ENCODE measurements at places on chromosomes 1 and 21.

DNA sequence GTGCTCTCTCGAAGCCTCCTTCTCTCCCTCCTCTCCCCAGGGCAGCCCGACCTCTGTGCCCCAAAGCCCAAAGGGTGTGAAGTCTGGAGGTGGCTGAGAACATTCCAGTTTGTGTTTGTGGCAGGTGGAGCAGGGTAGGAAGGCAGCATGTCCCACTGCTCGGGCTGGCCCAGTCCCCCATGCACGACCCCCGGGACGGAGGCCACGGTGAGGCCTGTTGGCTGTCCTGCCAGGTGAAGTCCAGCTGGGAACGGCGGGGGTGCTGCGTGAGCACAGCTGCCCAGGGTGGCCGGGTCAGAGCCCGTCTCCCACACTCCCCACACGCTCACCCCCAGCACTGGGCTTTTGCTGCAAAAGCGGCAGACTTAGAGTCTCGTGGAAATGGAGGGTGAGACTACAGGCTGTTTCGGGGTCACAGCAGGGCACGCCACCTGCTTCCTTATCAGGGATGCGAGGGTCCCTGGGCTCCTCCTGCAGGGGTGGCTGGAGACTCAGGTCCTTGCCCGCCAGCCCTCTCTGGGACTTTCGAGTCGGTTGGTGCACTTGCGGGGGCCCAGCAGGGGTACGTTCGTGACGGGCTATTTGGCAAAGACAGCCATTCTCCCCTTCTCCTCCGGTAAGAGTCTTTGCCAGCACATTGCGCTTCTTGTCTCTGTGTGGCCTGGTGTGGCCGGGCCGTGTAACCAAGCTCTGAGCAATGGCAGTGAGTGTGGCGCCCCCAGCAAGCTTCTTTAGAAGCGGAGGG, 40.3 kb downstream of the MORN1 start:
- no peak for DNase-seq

- DNase-seq: peak; percentile 59
Observed at GRCh38 chr1:247373721-247374141, 42.1 kb upstream of the ZNF496 start.

GRCh38 chr1:152517237-152517811, 3.0 kb downstream of the CRCT1 start:
- no peak for DNase-seq

GRCh38 chr1:101748077-101748476, 248.6 kb downstream of the OLFM3 start:
- no peak for DNase-seq

GRCh38 chr1:200217703-200218102, 190.2 kb downstream of the NR5A2 start:
- no peak for DNase-seq

GRCh38 chr1:70528590-70529333, 117.7 kb downstream of the CTH start:
- DNase-seq: no peak

GRCh38 chr1:206706298-206706791, 21.6 kb downstream of the MAPKAPK2 start:
- no peak for DNase-seq

GRCh38 chr21:16976193-16976592, 536.6 kb upstream of the CXADR start:
- no peak for DNase-seq

DNA sequence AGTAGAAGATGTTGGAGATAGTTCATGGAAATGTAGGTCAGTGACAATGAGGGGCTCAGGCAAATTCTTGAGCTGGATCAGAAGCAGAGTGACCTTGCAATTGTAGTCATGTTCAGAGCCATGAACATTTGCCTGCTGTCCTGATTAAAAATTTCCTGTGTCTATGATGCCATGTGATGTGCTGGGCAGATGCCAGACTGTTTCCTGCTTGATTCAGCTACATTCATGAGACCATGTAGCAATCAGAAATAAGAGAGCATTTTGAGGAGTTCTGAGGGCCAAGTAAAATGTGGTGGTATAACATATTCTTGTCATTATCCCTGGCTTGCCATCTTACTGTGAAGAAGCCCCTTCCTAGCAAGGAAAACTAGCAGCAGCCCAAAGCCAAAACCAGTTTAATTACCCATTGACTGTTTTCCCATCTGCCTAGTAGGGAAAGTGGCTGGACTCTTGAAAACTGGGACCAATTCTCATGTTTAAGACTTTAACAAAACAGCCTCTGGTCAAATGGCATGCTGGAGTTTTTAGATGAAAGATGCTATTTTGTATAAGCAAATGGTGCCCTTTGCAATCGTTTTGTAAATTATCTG, 118.3 kb downstream of the NOS1AP start:
- DNase-seq: no peak

GRCh38 chr1:177969109-177969508, 749 bp downstream of the SEC16B start:
- no peak for DNase-seq

DNA sequence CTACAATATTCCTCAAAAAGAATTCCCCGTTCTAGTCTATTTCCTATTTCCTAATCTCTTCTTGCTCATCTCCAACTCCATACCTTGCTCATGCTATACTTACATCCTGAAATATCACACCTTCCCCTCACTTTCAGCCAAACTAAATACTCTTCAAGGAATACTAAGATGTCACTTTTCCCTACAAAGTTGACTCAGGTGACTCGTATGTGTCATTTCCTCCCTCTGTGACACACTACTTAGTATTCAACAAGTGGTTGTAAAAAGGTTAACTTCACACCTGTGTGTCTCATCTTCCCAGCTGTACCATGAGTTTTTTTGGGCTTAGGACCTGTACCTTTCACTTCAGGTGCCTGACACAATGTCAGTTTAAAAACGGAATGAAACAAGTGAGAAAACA, 81.9 kb upstream of the LBR start:
- no peak for DNase-seq

- DNase-seq: no peak
Observed at GRCh38 chr1:27492796-27493195, 2.8 kb upstream of the WASF2 start.

- no peak for DNase-seq
Observed at GRCh38 chr1:14926229-14926628, 227.3 kb upstream of the TMEM51 start.

DNA sequence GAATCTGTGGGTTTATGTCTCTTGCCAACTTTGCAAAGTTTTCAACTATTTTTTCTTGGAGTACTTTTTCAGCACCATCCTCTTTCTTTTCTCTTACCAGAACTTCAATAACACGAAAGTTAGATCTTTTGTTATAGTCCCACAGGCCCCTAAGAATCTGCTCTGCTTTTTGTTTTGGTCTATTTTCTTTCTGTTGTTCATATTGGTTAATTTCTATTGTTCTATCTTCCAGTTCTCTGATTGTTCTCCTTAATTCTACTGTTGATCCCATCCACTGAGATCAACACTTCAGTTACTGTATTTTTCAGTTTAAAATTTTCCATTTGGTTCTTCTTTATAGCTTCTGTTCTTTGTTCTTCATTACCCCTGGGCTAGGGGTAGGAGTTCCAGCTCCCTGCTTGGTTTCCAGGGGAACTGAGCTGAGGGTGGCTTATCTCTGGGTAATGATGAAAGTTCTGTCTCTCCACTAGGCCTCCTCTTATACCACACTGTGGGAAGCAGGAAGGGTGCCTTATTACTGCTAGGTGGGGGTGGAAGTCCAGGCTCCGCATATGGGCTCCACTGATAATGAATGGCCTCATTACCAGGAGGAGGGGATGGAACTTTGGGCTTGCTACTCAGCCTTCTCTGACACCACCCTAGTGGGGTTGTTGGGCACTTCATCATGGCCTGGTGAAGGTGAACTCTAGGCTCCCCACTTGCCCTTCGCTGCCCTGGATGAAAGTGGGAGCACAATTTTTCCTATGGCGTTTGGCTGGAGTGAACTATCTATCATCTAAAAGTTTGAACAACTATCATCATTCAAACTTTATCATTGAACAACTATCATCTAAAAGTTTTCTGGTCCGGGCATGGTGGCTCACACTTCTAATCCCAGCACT, 39.3 kb downstream of the NAV1 start:
- no peak for DNase-seq

DNA sequence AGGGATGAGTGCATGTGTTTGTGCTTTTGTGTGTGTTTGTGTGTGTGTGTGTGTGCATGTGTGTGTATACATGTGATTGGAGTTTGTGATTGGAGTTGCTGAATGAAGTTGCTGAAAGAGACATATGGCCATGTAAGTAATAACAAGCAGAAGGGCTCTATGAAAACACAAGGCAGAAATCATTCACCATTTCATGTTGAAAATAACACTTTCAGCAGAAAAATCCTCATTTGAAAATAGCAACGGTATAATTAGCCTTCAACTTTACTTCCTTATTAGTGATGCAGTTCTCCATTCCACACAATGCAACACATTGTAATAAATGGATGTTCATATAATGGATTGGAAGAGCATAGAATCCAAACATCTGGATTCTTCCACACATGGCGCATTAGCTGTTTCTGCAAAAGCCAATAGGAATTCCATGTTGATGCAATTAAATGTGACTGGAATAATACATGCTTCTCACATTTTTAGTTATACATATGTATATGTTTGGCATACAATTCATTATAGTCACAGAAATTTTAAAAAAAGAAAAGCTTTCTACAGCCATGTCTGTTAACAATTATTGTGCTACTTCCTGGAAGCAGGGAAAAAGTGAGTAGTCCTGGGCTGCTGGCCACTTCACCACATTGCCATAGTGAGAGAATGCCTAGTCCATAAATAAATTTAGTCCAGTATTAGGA, 538.0 kb downstream of the LTN1 start:
- DNase-seq: no peak

All from dorsolateral prefrontal cortex (tissue), 122 donors.